ENCODE measurements at places on chromosomes 7 and 10. TPM values are rescaled to one million over a fixed set of nuclear protein-coding genes. Genes with fewer than 3 reads are reported as not detected.

DNA sequence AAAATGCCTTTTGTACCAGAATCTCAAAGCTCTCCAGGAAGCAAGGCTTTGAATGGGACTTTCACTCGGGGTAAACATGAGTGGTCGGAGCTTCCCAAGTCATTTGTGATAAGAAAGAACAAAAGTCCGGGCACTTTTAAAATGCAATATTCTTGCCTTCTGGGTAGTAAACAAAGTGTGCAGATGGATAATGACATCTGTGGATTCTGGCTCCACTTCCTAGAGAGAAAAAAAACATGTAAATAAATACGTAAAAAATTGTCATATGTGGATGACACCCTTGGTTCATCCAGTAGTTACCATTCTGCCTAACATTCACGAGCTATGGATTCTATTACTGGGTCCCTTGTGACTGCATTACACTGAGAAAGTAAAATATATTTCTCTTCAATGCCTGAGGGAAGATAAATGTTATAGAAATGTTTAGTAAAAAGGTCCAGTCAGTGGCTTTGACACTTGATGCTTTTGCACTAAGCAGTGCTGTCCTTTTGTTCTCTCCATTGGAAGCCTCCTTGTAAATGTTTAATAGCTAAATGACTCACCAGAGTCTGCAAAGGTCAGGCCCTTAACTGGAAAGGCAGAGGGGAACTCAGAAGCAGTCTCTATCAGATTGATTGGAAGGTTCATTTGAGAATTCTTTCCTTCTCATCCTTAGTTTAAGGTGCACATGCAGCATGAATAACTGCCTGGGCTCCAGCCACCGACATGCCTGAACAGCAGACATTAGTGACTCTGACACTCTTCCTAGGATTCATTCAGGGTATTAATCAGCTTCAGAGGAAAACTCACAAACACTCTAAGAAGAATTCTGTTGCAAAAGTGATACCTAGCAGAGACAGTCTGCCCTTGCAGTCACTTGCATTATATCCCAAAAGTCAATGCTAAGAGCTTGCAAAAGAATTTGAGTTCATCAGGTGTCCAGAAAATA, 11.7 kb upstream of the EDRF1 start:
- peak; percentile 42 for DNase-seq

RALA gene
- 19.2 TPM for total RNA-seq

DNA sequence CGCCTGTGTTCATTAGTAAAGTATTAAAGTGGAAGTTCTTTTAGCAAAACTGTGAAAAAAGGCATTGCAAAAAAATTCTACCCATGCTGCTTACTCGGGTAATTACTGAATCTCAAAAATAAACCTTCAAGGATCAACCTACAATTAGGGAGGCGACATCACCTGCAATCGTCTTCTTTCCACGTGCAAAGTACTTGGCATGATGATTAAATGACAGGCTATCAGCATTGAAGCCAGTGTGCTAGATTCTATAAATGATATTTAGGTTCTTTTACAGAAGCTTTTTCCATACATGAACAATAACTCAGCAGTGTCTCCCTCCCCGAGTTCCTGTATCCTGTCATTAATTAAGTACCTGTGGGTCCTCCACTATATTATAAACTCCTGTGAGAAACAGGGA, 105.8 kb downstream of the SFMBT2 start:
- DNase-seq: no peak

DNA sequence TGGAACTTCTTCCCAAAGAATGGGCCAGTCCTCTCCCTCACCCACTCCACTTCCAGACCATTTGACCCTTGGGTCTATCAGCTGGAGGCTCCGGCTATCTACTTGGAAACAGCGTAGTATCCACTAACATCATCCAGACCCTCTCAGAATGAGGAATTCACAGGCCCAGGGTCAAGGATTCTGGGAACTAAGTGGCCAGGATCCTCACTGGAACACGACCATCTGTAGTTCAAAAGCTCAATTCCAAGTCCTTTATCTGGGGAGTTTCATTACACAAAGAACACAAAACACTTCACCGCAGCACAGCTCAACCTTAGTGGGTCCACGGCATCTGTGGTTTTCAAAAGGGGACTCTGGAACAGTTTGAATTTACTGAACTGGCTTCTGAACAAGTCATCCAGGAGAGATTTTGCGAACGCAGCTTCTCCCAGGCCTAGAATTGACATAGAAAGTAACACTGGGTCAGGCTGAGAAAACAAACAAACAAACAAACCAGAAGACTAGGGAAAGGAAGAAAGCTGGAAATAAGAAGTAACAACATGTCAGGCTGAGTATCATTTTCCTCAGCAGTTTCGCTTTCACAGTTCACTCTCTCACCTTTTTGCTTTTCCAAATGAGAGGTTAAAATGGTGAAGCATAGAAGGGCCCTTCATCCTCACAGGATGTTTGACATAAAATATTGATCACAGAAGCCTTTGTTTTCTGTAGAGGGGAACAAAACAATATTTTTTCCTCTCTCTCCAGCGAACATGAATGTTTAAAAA, 57.6 kb upstream of the USP6NL start:
- no peak for DNase-seq

GRCh38 chr7:141144921-141145629, 71.2 kb downstream of the TMEM178B start:
- peak; percentile 9 for DNase-seq

- no peak for DNase-seq
Measured at GRCh38 chr7:155202106-155202871, 95.4 kb upstream of the INSIG1 start.

GRCh38 chr7:34043461-34044305, 138.3 kb downstream of the BMPER start:
- no peak for DNase-seq

DNA sequence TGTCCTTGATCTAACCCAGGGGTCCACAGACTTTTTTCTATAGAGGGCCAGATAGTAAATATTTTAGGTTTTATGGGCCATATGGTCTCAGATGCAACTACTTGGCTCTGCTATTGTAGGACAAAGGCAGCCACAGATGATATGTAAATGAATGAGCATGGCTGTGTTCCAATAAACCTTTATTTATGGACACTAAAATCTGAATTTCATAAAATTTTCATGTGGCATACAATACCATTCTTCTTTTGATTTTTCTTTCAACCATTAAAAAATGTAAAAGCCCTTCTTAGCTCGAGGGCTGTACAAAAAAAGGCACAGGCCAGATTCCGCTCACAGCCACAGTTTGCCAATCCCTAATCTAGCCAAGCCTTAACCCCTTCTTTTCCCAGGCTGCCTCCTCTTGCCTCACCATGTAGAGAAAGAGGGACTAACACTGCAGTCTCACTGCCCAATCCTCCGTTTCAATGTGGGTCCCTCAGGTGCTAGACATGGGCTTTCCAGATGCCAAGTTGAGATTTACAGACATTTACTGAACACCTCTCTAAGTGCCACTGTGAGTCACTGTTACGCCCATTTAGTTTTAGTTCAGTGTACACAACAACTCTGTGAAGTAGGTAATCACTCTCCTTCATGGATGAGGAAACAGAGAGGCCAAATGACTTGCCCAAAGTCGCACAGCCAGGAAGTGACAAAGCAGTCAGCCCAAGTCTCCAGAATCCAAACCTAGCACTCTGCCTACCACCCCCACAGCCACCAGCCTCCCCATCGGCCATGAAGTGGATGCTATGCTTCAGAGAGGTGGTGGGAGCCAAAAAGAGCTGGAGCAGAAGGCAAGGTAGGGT, 132.6 kb upstream of the PDLIM1 start:
- DNase-seq: no peak

GRCh38 chr7:95478272-95479037, 7.3 kb upstream of the ASB4 start:
- no peak for DNase-seq

- no peak for DNase-seq
Measured at GRCh38 chr10:15300145-15300544, 70.9 kb downstream of the FAM171A1 start.

GRCh38 chr10:31709028-31709427, 219.6 kb downstream of the ARHGAP12 start:
- DNase-seq: no peak

- DNase-seq: no peak
Measured at GRCh38 chr10:119669975-119670640, 18.9 kb downstream of the BAG3 start.

DNA sequence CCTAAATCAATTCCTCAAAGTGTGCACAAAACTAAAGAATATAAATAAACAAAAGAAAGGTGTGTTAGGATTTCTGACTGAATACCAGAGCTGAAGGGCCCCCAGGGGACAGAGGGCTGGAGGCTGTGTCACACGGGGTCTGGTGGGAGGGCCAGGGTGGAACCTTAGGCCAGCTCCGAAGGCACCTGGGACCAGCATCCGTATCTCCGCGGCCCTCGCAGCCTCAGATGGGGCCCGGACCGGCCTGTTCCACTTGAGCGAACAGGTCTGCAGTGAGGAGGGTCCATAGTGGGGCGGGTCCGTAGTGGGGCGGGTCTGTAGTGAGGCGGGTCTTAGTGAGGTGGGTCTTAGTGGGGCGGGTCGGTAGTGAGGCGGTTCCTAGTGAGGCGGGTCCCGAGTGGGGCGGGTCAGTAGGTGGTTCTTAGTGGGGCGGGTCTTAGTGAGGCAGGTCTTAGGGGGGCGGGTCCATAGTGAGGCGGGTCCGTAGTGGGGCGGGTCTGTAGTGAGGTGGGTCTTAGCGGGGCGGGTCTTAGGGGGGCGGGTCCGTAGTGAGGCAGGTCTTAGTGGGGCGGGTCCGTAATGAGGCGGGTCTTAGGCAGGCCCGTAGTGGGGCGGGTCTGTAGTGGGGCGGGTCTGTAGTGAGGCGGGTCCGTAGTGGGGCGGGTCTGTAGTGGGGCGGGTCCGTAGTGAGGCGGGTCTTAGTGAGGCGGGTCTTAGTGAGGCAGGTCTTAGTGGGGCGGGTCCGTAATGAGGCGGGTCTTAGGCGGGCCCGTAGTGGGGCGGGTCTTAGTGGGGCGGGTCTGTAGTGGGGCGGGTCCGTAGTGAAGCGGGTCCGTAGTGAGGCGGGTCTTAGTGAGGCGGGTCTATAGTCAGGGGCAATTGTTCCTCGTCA, 15.1 kb downstream of the GPR146 start:
- DNase-seq: no peak

All from HT1080 (cell line).